ENCODE measurements at places on chromosomes 16 and 17. TPM values are rescaled to one million over a fixed set of nuclear protein-coding genes. Genes with fewer than 3 reads are reported as not detected.

The GPR142 gene
- not detected for total RNA-seq

DNA sequence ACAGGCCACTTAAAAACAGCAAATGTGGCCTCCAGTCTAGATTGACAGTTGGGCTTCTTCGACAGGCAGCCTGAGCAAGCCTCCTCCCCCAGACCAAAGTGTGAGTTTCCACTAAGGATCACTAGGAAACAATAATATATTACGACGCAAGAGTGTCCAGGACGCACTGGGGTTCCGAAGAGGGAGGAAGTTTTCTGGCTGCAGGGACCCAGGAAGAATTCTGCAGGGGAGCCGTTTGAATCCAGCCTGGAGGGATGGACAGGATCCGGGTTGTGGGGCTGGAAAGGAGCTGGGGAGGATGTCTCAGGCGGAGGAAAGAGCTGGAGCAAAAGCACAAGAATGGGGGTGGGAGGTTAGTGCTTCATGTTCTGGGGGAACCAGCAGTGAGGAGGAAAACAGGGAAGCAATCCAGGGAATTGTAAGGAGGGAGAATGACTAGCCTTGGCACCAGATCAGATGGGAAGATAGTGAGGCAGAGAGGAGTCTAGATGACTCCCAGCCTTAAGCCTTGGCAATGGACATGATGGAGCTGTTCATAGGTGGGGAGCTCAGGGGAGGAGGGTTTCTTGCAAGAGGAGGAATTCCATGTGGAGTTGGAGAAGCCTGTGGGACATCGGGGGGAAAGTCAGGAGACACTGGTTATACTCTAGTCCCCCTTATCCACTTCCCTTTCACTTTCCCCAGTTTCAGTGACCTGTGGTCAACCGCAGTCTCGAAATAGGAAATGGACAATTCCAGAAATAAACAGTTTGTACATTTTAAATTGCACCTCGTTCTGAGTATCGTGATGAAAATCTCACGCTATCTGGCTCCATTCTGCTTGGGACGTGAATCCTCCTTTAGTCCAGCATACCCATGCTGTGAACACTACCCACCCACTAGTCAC, 26.6 kb downstream of the NGFR start:
- DNase-seq, result peak; percentile 17

The EVPLL gene
- total RNA-seq, result 0.61 TPM

The KRTAP9-8 gene
- not detected for total RNA-seq

DNA sequence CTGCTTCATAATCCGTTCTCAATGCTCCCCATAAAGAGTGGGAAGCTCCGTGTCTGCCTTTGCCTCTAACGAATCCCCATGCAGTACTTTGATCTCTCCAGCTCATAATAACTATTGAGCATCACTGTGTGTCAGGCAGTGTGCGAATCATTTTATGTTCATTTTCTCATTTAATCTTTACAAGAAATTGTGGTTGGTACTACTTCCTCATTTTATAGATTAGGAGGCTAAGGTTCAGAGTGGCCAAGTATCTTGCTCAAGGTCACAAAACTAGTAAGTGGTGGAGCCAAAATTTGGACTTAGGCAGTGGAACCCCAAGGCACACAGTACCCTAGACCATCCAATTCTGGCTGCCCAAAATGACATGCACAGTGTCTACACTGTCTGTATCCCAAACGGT, 44.8 kb downstream of the ABCC12 start:
- DNase-seq, result no peak

- DNase-seq, result no peak
Measured at GRCh38 chr17:7413346-7413985, 5.8 kb downstream of the NLGN2 start.

The SP6 gene
- total RNA-seq, result 0.90 TPM

DNA sequence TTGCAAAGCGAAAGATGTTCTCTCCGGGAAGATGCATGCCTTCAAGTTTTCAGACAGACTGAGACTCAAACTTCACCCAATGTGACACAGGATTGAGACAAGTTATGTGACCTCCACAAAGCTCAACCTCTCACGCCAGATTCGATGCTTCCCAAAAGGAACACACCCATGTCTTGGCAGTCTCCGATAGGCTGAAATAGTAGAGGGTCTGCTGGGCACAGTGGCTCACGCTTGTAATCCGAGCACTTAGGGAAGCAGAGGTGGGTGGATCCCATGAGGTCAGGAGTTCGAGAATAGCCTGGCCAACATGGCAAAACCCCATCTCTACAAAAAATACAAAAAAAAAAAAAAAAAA, 22.1 kb downstream of the ZFHX3 start:
- DNase-seq, result no peak

DNA sequence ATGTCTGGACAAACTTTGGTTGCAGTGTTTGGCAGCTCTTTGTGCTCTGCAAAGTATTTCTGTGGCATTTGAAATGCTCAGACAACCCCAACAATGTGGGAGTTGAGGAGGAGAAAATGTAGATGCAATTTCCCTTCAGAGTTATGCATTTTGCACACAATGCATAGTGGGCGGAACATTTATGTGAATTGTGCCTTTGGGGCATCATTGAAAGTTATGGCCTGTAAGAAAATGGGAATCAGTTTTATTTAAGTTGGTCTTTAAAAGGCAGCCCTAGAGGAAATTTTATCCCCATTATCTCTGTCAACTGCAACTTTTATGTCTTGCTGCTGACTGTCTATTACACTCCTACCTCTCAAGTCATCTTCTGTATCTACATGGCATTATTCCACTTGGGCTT, 176.2 kb downstream of the MAP2K6 start:
- DNase-seq, result no peak

DNA sequence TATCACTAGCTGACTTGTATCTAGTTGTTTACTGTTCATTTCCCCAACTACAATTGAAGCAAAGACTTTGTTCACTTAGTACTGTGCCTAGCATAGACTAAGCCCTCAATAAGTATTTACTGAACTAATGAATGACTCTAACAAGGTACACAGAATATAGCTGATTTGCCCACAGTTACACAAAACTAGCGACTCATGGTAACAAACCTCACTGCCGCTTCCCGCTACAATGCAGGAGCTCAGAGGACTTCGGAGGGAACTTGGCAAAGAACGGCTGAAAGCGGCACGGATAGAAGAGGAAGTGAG, 524 bp downstream of the EFTUD2 start:
- no peak for DNase-seq

GRCh38 chr17:73121506-73121905, 29.0 kb upstream of the SLC39A11 start:
- DNase-seq, result no peak

- DNase-seq, result peak; percentile 75
Measured at GRCh38 chr17:15261258-15261801, 3.8 kb downstream of the PMP22 start.

GRCh38 chr17:72852277-72852938, 240.1 kb downstream of the SLC39A11 start:
- DNase-seq, result no peak

The KRTAP9-2 gene
- not detected for total RNA-seq

- no peak for DNase-seq
Measured at GRCh38 chr17:17778308-17779014, 58.3 kb downstream of the SREBF1 start.

The KRT14 gene
- not detected for total RNA-seq

The CDRT4 gene
- total RNA-seq, result 3.8 TPM

GRCh38 chr17:69166957-69167356, 25.3 kb upstream of the ABCA6 start:
- no peak for DNase-seq

DNA sequence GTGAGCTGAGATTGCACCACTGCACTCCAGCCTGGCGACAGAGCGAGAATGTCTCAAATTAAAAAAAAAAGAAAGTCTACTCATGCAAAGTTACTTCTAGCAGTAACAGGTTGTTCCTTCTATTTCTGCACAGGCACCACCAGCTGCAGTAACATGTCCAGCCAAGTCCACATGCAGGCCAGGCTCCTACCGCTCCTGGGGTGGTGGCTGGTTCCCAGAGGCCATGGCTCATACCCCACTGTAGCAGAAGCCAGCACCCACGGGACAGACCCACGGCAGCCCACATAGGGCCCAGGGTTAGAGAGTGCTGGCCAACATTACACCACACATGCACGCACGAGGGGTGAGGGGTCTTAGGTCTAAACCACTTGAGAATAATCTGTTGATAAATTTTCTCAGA, 26.7 kb upstream of the TRAP1 start:
- DNase-seq, result peak; percentile 10

DNA sequence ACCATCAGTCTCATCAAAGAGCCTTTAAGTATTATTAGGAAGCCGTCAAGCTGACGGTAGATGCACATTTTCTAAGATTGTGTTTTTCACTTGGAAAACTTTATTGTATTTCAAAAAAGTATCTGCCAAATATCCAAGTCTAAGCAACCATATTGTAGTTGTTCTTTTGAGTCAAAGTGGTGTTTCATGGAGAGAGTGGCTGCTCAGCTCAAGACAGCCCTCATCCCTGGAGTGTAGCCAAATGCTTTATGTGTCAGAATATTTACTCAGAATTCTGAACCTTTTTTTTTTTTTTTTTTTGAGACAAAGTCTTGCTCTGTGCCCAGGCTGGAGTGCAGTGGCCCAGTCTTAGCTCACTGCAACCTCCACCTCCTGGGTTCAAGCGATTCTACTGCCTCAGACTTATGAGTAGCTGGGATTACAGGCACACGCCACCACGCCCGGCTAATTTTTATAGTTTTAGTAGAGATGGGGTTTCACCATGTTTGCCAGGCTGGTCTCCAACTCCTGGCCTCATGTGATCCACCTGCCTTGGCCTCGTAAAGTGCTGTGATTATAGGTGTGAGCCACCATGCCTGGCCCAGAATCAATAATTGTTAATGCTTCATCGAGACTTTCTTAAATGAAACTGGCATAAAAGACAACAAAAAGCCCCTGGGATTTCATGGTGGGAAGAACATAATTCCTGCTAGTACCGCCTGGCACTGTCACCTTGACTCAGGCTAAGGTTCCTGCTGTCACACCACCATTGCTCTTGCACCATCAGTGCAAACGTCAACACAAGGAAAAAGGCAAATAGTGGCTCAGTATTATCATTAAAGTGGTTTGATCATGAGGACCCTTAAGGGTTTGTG, 45.5 kb downstream of the PRKCA start:
- no peak for DNase-seq

- DNase-seq, result no peak
Measured at GRCh38 chr17:21044971-21045370, 2.2 kb upstream of the USP22 start.

The HS3ST3A1 gene
- 3.2 TPM for total RNA-seq

GRCh38 chr17:79741751-79742588, 11.2 kb downstream of the ENPP7 start:
- peak; percentile 96 for DNase-seq

- peak; percentile 71 for DNase-seq
Measured at GRCh38 chr17:83103200-83103942, 24.0 kb downstream of the METRNL start.

DNA sequence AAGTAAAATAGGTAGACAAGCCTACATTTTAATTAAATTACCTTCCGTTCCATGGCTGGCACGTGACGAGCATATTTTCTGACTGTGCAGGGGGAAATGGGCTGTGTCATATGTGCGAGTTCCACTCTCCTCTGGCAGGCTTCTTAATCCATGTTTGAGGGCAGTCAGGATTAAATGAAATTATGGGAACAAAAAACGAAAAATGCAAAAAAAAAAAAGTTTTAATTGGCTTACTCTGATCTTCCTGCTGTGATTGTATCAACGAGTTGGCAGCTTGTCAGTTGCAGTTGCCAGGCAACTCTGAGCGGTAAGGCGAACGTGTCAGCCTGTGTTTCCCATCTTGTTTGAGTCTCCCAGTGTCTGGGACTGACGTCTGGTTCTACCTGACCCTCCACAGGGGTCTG, 302.9 kb upstream of the XYLT1 start:
- DNase-seq, result no peak

The KRT20 gene
- total RNA-seq, result not detected

DNA sequence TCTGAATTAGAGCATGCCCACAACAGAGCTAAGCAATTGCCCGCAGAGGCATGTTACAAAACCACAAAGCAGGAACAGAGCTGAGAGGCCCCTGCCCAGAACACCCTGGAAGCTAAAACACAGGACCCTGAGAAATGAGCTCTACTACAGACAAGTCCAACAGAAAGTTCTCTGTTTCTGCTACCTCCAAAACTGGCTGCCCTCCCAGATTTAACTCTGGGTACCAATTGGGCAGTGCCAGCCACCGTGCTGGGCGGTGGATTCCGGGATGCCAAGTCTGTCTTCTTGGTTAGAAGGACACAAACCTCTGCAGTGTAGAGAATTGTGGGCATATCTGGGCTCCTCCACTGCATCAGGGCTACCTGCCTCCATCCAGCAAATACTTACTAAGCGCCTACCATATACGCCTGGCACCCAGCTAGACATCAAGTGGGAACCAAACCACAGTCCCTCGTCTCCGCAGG, 1.0 kb downstream of the CMTM4 start:
- no peak for DNase-seq

The PPP1R1B gene
- 15.5 TPM for total RNA-seq

The PRR15L gene
- total RNA-seq, result not detected

- DNase-seq, result peak; percentile 87
Measured at GRCh38 chr17:49497148-49498028, 2.3 kb downstream of the NGFR start.

- DNase-seq, result no peak
Measured at GRCh38 chr16:12201216-12201615, 224.7 kb downstream of the SNX29 start.

DNA sequence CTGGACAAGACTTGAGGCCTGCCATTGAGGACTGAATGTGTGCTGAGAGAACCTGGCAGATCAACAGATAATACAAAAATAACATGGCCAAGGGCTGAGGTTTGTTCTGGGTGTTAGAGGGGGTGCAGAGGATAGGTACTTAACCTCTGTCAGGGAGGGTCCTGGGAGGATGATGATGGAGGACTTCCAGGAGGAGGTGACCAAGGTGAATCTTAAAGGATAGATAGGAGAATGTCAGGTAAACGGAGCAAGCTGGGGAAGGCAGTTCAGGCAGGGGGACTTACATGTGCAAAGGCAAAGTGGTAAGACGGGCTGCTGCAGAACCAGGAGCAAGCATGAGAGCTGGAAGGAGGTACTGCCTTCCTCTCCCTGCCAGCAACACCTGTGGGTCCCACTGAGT, 119.8 kb upstream of the PLCG2 start:
- DNase-seq, result no peak

The PPY gene
- total RNA-seq, result 0.59 TPM

DNA sequence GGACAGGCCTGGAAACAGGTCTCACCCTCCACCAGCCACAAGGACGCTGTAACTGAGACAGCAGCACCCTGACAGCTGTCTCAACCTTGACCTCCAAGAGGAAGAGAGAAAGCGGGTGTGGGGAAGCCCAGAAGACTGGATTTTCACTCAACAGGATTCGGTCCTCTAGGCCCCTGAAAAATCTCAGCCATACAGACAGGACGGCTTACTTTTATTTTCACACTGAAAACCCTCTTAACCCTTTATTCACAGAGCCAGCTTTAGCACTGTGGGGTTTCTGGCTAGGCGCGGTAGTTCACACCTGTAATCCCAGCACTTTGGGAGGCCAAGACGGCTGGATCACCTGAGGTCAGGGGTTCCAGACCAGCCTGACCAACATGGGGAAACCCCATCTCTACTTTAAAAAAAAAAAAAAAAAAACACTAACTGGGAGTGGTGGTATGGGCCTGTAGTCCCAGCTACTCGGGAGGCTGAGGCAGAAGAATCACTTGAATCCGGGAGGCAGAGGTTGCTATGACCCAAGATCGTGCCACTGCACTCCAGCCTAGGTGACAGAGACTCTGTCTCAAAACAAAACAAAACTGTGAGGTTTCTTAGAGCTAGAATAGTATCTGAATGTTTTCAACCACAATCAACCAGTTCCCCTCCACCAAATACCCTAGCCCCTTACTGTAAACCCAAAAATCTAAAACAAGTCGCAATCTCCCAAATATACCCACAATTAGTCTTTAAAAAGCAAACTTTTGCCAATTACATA, 5.3 kb downstream of the ANKRD11 start:
- no peak for DNase-seq

The KRTAP2-1 gene
- not detected for total RNA-seq

All from H9 (cell line).